ENCODE measurements at places on chromosomes 2 and 18. TPM values are rescaled to one million over a fixed set of nuclear protein-coding genes. Genes with fewer than 3 reads are reported as not detected.

DNA sequence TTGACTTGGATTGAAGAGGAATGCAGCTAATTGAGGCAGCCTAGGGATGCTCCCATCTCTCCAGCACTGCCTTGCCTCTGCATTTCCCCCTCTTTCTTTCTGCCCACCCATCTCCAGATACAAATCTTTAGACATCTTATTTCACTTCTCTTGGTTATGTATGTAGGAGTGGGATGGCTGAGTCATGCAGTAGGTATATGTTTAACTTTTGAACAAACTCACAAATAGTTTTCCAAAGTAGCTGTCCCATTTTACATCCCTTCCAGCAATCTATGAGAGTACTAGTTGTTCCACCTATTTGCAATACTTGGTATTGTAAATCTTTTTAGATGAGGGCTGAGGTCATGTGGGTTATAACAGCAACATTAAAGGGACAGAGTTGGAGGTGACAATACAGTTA is 329.9 kb downstream of the DYSF start:
- no peak for DNase-seq

Gene CRYBA2
- polyA plus RNA-seq: not detected

- no peak for DNase-seq
These were observed 138.0 kb downstream of the AGPS start for GRCh38 chr2:177530561-177530960.

- no peak for DNase-seq
These were observed 66.2 kb upstream of the TAF1B start for GRCh38 chr2:9777081-9777480.

DNA sequence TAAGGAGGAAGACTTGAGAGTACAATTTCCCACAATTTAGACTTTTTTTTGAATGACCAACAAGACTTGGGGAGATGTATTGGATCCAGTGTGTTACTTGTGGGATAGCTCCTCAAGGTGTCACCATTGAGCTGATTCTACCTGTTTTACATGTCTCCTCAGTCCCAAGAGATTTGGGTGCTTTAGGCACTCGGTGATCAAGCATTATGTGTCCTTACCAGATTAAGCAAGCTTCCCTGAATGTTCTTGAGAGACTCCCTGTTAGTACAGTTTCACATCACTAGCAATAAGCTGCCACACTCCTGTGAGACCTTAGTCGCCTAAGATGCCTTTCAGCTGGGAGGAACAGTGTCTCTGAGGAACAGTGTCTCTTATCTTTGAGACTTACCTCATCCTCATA is 384.3 kb upstream of the SYT4 start:
- no peak for DNase-seq

DNA sequence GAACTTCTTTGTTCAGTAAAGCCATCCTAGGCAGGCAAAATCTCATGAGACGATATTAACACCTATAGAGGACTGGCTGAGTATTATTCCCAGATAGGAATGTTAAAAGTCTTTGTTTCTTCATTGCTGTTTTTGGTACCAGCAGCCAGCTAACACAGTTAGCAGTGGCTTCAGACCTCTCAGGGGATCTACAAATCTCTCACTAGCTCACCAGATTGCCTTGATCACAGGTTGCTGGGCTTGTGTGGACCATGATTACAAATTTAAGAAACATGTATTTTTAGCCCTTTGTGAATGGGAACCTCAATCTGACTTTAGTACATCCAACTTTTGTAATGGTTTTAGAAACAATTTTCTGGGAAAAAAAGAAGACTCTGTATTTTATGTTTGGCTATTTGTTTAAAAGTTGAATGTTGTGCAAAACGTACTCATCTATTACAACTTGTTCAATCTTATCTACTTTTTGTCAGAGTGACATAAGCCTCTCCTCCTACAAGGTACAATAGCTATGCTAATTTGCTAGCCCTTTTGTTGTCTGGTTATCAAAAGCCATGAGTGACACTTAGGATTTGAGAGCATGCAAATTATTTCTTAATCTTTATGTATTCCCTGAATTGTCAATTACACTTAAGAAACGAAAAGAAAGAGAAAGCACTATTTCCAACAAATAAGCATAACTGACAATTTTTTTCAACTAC is 693.1 kb downstream of the ERBB4 start:
- no peak for DNase-seq

- no peak for DNase-seq
These were observed 16.8 kb upstream of the ALPI start for GRCh38 chr2:232438951-232439757.

Gene MOGAT1
- 0.31 TPM for polyA plus RNA-seq

- no peak for DNase-seq
These were observed 72.2 kb downstream of the MAP2 start for GRCh38 chr2:209495855-209496585.

GRCh38 chr2:123546353-123546752 is 478.7 kb upstream of the CNTNAP5 start:
- DNase-seq: no peak

GRCh38 chr2:172231508-172231907 is 128.8 kb upstream of the DLX2 start:
- no peak for DNase-seq

DNA sequence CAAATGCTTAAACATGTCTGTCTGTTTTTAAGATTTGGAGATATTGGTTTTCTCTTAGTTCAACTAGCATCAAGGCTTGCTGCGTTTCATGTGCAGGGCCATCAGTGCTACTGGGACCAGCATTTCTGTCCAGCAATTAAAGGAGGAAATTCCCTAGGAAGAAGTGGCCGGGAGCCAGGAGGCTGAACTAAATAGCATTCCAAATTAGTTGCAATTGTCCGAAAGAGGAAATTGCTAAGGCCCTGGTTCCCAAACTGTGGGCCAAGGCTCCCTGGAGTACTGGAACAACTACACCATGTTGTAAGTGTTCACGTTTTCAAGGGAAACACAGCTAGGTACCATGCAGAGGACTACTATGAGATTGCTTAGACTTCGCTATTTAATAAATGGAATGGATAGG is 257.9 kb downstream of the PTPRM start:
- peak; percentile 27 for DNase-seq

GRCh38 chr18:79805926-79806487 is 8.3 kb downstream of the KCNG2 start:
- no peak for DNase-seq

DNA sequence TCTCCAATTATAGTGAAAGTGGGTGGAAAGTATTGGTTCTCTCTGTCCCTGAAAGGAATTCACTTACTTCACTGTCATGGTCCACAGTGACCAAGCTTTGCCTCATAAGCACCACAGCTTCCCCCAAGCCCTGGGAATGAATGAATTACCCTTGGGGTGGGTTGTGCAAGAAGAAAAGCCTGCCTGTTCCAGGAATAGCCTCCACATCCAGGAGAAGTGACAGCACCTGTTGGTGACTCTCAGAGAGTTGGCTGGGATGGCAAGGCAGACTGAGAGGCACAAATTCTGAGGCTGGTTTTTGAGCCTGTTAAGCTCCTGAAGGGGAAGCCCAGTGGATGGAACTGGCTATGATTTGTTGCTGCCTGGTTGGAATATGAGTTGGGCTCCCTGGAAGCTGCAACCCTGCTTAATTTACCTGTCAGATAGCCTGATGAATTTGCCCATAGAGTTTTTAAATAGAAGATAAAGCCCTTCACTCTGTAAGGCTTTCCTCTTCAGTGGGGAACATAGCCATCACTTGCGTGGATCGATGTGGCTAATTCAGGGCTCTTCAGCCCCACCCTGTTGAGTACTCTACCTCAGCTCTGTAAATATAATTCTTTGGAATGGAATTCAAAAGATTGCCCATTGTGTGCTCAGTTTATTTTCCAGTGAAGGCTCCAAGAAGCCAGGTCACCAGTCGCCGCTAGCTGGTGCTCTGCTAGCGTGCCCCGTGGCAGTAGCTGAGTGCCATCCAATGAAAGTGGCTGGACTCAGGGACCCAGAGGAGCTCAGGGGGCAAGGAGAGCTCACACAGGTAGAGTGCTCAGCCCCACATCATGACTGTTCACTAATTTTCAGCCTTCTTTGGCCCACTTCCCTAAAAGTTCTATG is 479.3 kb downstream of the IRS1 start:
- DNase-seq: no peak

DNA sequence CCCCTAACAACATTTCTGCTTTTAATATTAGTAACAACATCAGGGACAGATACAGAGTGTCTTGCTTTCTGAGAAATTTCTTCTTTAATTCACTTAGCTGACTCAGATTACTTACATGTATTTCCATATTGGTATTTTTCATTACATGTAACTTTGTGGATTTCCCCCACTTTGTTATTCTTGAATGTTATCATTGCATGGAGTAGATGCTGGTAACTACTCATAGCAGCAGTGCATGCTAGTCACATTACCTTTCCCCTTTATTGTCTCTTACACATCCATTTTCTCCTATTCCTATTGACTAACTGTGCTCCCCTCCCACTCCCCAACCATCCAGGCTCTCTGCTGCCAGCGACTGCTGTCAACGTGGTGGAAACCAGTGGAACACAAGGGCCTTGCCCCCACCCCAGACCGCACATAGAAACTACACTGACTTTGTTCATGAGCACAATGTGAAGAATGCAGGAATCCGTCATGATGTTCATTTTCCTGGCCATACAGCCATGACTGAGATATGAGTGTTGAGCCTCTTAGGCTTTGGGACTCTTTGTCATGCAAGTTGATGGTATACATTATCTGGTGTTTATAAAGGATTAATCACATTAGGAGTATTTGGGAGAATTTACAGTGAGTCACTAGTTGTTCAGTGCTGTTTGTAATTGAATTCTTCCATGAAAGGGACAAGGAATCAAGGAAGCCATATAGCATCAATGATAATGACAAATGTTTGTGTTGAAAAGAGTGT is 91.0 kb downstream of the EPB41L5 start:
- DNase-seq: no peak

GRCh38 chr2:201546576-201546975 is 95.0 kb downstream of the STRADB start:
- peak; percentile 11 for DNase-seq

- no peak for DNase-seq
These were observed 329.9 kb upstream of the RAB12 start for GRCh38 chr18:8279346-8279745.

Gene OTOS
- polyA plus RNA-seq: not detected

Gene KCNG2
- 0.86 TPM for polyA plus RNA-seq

DNA sequence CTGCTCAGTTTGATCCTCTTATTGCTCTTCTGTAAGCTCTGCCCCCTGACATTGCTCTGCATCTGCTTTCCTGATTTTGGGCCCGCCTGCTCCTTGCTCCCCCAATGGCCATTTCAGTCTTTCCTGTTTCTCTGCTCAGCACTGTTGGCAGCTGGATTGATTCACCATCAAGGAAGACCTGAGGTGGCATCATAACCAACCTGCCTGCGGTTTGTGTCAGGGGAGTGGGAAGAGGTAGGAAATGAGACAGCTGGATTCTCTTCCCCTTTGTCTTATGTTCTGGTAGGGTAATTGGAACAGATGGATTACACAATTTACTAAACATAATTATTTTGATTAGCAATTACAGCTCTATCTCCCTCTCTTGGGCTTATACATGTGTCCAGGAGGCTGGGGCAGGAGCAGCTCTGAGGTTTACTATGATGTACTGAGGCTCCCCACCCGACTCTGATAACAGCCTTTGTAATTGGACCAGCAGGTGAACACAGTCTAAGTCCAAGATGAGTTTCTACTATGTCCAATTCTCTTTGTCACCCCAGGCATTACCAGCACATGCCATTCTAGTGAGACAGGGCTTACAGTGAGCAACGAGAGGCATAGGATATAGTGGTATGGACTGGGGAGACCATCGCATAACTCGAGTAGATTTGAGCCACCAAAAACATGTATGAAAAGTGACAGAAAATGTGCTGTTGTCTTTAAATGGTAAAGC is 151.8 kb upstream of the MMADHC start:
- no peak for DNase-seq

DNA sequence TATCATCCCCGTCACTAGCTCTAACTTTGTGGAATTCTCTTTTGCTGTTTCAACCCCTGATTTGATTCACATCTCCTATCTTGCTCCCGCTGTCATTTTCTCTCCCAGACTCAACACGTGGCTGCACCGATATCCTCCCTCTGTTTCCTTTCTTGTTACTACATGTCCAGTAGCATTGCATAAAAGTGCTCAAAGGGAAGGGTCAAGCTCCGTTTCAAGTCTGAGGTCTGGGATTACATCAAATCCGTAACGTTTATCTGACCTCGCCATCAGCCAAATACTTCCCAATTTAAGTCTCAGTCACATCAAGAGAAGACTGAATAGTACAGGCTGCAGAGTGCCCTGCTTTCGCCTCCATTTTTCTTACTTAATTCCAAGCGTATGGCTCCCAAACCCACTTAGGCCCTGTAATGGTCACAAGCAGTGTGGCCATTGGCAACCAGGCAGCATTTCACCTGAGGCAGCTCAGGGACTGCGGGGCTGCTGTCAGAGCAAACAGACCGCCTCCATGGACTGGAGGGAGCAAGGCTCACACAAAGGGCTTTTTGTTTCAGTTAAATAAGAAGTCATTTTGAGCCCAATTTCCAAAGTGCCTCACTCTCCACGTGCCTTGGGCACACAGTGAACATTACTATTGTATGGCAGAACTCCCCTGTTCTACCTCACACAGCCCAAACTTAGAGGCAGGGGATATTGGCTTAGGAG is 217.8 kb downstream of the BCL11A start:
- no peak for DNase-seq

Gene GPR55
- not detected for polyA plus RNA-seq

DNA sequence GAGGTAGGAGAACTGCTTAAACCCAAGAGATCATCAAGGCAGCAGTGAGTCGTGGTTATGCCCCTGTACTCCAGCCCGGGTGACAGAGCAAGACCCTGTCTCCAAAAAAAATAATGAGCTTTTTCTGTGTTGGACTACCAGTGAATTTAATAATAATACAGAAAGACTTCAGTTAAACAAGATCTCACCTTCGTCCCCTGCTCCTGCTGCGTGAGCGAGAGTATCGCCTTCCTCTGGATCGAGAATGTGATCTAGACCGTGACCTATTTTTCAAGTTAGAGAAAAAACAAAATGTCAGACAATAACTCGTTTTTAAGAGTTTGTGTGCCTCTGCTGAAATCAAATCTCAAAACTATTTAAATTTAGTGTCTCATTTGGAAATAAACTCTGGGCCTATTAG is 2.8 kb downstream of the SRSF7 start:
- no peak for DNase-seq

DNA sequence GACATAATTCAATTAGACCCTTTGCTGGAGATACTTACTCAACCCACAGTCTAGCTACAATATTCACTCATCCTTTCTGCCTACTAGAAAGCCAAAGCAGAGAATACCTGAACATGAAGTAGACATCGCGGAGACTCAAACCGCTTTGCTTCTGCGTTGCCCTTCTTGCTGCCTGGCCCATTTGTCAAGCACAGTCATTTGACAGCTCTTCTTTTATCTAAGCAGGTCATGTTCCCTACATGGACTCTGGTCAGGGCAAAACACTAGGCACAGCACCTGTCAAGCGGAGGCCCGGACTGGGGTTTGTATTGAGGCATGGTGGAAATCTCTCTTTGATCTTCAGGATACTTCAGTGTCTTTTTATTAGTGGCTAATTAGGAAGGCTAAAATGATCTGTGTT is 89.7 kb downstream of the FARSB start:
- DNase-seq: no peak

Gene TCF23
- 0.17 TPM for polyA plus RNA-seq

All from hindlimb muscle (tissue), 1 donor.